Non-pigmented ciliary epithelial cell (primary cell): ENCODE measurements at places on chromosomes 2 and 18.

- DNase-seq: no peak
Measured at GRCh38 chr2:19617257-19617848, 258.9 kb upstream of the OSR1 start.

GRCh38 chr2:106193977-106194778, at the start of gene UXS1:
UXS1 (minus strand) TSS chr2:106194301; CDS start chr2:106194241, 60 bp downstream.
- peak; percentile 78 for DNase-seq

- DNase-seq: no peak
Measured at GRCh38 chr18:63309422-63309821, 10.1 kb downstream of the BCL2 start.

DNA sequence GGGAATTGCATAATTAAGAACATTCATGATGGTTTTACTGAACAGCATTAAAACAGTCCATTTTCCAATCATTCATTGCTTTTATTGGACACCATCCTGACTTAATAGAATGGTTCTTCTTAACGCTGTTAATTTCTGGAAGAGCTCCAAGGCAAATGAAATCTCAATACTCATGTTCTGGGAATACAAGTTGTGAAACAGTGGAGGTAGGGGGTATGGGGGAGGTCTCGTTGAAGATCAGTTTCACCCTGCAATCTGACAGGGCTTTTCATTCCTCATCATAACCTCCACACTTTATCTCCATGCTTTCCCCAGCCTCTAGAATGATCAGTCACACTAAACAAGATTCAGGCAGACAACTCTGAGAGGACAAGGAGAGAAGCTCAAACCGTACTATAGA, 113.6 kb downstream of the ETAA1 start:
- no peak for DNase-seq
